LHCN-M2 (cell line): ENCODE measurements at places on chromosomes 2 and 18.

GRCh38 chr2:236221798-236222197 is 42.4 kb downstream of the ASB18 start:
- no peak for DNase-seq

GRCh38 chr18:21664069-21664468 is 40.5 kb downstream of the ABHD3 start:
- DNase-seq = no peak

- DNase-seq = no peak
Measured at GRCh38 chr18:50115095-50115494, 79.9 kb downstream of the MYO5B start.

DNA sequence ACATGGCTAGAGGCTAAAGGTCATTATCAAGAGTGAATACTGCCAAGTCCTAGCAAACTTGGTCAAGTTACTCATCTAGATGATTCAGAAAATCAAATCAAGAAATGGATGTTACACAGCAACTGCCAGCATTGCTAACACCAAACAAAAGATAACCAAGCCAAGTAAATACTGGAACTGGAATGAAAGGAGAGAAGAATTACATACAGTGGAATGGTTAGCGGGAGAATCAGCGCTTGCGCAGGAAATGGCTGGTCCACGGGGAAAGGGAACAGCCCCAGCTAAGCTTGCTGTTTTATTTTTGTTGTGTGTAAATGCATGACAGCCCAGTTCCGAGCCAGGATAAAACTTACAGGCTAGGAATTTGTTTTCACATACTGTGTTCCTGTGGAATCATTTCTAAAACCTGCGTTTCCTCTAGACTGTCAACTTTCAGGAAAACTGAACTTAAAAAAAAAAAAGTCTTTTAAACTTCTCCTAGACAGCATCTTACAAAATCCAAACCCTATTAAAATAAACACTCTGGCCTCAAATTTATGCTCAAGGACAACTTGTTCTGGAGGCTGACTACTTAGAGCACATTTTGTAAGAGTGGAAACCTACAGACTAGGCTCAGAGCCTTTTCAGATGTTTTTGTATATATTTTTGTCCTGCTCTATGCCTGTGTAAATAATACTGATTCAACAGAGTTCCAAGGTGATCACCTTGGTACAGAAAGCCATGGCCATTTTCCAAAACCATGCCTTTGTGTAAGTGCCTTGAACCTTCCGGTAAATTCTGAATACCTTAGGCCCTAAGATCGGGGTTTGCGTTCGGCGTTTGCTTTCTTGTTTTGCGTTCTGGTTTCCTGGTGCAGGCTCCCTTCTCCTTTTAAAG is 30.7 kb upstream of the TXNDC2 start:
- DNase-seq = no peak

- peak; percentile 79 for DNase-seq
Measured at GRCh38 chr2:98806236-98806697, 75.3 kb upstream of the MGAT4A start.

GRCh38 chr18:24231773-24232735 is 93.2 kb downstream of the CABYR start:
- peak; percentile 12 for DNase-seq

GRCh38 chr2:20583425-20583881 is 67.4 kb downstream of the HS1BP3 start:
- DNase-seq = no peak

- peak; percentile 73 for DNase-seq
Measured at GRCh38 chr2:195343942-195344530, 313.0 kb upstream of the SLC39A10 start.
